H1 (cell line): ENCODE measurements at places on chromosomes 6 and 20. TPM values are rescaled to one million over a fixed set of nuclear protein-coding genes. Genes with fewer than 3 reads are reported as not detected.

Gene ABRACL
- total RNA-seq: 167 and 172 TPM in 2 replicates

Gene FAXC
- total RNA-seq: 25.6 and 29.8 TPM in 2 replicates

Gene ADGRG6
- 4.2 and 6.2 TPM in 2 replicates for total RNA-seq

Gene FAM120B
- 12.0 and 12.5 TPM in 2 replicates for total RNA-seq

Gene RIPOR2
- total RNA-seq: 44.5 and 45.6 TPM in 2 replicates

Gene CYP21A2
- 0.22 and 0.40 TPM in 2 replicates for total RNA-seq

Gene POM121L2
- total RNA-seq: 0.09 and 0.17 TPM in 2 replicates

Gene DOK5
- 13.0 and 15.0 TPM in 2 replicates for total RNA-seq

GRCh38 chr6:33845031-33845745 is 41.4 kb upstream of the MLN start:
- DNase-seq: no peak

DNA sequence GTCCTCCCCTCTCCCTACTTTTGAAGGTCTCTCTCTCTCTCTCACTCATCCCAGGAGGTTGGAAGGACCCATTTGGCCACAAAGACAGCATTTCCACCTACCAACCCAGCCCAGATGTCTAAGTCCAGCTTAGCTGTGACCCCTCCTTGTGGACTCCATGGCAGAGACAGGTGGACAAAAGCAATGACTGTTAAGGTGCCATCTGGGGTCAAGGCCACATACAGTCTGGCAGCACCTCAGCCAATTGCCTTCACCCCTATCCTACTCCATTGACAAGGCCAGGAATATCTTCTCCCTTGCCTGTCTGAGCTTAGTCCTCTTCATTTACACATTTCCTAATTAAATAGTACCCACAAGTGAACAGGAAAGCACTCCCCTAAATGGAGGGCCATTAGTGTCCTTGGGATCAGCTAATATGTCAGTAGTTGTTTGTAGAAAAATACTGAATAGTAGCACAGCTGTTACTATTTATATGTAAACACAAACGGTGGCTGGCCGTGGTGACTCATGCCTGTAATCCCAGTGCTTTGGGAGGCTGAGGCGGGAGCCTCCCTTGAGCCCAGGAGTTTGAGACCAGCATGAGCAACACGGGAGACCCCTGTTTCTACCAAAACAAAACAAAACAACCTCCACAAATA is 28.8 kb downstream of the GCM1 start:
- DNase-seq: peak; percentile 49

- DNase-seq: no peak
These were observed 102.5 kb upstream of the ARG1 start for GRCh38 chr6:131470534-131470933.

- no peak for DNase-seq
These were observed 25.4 kb downstream of the ZKSCAN8 start for GRCh38 chr6:28167068-28167467.

- DNase-seq: no peak
These were observed 124.4 kb downstream of the KCNQ5 start for GRCh38 chr6:72746276-72746675.
